ENCODE measurements at places on chromosomes 12 and 14. TPM values are rescaled to one million over a fixed set of nuclear protein-coding genes. Genes with fewer than 3 reads are reported as not detected.

DNA sequence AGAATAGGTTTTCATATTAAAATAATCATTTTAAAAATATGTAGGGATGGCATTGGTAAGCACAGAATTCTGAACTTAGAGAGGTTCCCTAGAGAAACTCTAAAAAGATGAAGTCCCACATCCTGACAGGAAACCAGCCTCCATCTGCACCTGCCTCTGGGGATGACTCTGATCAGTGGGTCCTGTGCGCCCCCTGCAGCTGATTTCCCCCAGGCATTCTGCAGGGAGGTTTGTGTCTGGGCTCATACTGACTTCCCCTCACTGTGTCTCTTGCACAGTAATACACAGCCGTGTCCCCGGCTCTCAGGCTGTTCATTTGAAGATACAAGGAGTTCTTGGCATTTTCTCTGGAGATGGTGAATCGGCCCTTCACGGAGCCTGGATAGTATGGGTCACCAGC lies 602.9 kb downstream of the TMEM121 start:
- DNase-seq = no peak

GRCh38 chr12:121568971-121569751 lies 11.7 kb downstream of the KDM2B start:
- no peak for DNase-seq

GRCh38 chr14:98503086-98503815 lies 768.7 kb downstream of the BCL11B start:
- no peak for DNase-seq

DNA sequence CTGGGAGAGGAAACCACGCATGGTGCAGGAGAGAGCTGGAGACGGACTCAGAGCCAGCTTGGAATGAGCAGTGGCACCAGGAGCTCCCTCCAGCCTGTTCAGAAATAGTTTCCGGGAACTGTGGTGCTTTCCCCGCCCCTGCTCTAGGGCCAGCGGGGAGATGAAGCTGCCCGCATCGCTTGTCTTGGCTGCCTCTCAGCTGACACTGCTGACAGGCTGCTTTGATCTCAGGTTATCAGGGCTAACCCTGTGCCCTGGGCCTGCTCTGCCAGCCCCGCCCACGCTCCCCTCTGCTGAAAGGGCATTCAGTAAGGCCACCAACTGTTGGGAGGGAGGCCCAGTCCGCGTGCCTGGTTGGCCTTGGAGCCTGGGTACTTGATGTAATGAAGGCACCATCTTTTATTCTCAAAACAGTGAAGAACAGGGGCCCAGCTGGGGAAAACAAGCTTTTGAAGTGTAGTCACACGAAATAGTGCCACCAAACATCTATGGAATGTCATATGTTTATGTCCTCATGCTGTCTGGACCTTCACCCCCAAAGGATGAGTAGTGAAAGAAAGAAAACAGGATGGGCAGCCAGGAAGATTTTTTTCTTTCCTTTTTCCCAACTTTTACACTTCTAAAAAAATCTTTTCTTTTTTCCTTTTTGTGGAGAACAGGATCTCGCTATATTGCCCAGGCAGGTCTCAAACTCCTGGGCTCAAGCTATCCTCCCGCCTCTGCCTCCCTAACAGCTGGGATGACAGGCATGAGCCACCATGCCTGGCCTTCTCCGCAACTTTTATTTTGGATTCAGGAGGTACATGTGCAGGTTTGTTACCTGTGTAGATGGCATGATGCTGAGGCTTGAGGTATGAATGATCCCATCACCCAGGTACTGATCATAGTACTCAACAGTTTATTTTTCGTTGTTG lies 115.9 kb upstream of the TBX3 start:
- DNase-seq = peak; percentile 35

DNA sequence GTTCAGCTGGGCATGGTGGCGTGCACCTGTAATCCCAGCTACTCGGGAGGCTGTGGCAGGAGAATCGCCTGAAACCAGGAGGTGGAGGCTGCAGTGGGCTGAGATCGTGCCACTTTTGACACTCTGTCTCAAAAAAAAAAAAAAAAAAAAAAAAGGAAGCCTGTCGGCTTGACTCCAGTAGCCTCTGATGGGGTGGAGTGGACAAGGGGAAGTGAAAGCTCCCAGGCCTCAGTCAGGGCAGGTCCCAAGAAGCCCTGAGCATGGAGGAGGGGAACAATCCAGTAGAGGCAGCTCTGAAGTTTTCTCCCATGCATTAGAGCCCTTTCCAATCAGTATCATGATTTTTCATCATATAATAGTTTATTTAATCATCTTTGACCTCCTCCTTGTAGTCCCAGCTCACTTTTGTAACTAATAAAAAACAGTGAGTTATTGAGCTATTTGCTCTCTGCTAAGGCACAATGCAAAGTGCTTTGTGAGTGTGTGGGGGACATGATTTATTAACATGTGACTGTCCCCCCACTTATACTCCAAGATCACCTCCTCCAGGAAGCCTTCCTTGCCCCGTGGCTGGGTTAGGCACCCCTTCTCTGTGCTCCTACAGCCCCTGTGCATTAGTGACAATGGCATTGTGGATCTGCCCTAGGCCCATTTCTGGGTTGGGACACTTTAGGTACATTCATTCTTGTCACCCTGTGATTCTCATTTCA lies 4.7 kb upstream of the SSH1 start:
- DNase-seq = peak; percentile 53

The PROX2 gene
- total RNA-seq = not detected

The DDX47 gene
- total RNA-seq = 30.5 TPM

The FBLN5 gene
- total RNA-seq = 27.6 TPM

The TPH2 gene
- total RNA-seq = not detected

The TMEM229B gene
- 10.3 TPM for total RNA-seq
